ENCODE measurements at places on chromosomes 7 and 10. TPM values are rescaled to one million over a fixed set of nuclear protein-coding genes. Genes with fewer than 3 reads are reported as not detected.

- no peak for DNase-seq
Measured at GRCh38 chr7:26937939-26938623, 73.7 kb upstream of the SKAP2 start.

DNA sequence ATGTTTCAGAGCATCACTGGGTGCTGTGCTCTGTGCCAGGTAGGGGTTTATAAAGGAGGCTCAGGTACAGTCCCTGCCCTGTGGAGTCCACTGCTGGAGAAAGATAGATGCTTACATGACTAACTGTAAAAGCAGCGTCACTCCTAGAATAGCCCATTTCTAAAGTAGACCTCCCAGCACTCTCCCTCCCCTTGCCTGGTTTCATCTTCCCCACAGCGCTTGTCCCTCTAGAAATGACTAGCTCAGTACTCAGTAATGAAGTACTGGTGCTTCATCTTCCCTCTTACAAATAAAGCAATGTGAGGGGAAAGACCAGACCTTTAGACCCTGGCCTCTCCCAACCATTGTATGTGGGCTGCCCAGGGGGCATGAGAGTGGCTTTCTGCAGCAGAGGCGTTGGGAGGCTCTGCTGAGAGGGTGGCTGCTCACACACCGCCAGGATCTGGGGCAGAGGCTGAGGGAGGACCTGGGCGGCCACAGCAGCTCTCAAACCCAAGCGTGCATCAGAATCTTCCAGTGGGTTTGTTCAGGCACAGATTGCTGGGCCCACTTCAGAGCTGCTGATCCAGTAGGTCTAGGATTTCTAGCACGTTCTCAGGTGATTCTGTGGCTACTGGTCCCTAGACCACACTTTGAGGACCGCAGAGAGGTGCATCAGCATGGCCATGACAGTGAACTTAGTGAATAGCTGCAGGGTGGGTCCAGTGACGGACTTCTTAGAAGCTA, 110.3 kb upstream of the ANLN start:
- DNase-seq, result no peak

Gene EBLN1
- not detected for total RNA-seq

Gene CABCOCO1
- total RNA-seq, result not detected

DNA sequence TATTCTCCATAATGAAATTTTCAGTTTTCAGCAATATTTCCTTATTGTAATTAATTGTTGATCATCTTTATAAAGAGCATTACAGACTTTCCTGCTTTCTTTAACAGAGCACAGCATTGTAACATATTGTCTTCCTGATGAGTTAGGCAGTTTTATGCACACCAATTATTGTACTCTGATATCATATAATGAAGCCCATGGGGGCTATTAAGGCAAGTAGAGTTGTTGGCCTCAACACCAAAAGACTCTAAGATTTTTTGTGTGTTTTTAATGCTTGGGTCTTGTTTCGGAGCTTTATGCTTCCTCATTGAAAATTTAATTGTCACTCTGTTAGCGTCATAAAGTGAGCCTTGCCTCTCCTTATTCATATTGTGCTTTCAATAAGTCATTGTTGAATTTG, 49.2 kb upstream of the ARID5B start:
- DNase-seq, result no peak

GRCh38 chr7:47666164-47666862, 84.4 kb upstream of the TNS3 start:
- DNase-seq, result no peak

Gene C10orf53
- 0.16 TPM for total RNA-seq

- no peak for DNase-seq
Measured at GRCh38 chr10:51487576-51487975, 211.8 kb downstream of the CSTF2T start.

Gene IGFBP1
- not detected for total RNA-seq

Gene TMEM213
- total RNA-seq, result not detected

DNA sequence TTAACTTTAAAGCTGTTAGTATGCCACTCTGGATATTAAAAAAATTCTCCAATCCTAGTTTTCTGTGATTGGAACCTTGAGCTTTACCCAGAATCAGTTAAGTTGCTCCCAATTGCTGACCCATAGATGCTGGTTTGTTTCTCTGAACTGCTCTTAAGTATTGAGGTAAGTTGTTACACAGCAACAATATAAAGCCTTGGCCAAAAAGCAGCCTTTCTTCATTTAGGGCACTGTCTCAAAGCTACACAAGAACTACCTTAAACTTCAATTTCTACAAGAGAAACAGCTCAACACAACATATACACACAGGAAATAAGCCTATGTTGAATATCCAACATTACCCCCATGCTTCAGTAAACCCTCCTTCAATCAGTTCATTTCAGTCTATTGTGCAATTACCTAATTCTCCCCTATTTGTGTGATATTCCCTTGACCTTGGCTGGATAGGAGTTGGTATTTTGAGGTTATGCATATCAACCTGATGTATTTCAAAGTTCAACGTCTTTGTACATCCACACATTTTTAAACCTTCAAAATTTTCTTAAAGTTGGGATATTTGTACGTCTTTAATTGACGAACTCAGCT, 11.5 kb downstream of the HNRNPA2B1 start:
- no peak for DNase-seq

Gene GPR146
- 5.6 TPM for total RNA-seq

DNA sequence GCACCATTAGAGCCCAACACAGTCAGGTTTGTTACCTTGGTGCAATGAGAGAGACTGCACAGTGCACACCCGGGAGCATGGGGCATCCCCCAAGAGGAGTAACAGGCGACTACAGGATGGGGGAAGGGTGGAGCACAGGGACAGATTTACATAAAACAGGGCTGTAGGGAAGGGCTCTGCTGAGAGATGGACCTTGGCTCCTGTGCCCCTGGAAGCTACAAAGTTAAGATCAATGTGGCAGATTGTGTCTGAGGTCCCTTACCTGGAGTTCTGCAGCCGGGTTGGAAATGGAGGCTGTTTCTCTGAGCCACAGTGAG, 13.7 kb upstream of the SLC18A3 start:
- DNase-seq, result no peak

DNA sequence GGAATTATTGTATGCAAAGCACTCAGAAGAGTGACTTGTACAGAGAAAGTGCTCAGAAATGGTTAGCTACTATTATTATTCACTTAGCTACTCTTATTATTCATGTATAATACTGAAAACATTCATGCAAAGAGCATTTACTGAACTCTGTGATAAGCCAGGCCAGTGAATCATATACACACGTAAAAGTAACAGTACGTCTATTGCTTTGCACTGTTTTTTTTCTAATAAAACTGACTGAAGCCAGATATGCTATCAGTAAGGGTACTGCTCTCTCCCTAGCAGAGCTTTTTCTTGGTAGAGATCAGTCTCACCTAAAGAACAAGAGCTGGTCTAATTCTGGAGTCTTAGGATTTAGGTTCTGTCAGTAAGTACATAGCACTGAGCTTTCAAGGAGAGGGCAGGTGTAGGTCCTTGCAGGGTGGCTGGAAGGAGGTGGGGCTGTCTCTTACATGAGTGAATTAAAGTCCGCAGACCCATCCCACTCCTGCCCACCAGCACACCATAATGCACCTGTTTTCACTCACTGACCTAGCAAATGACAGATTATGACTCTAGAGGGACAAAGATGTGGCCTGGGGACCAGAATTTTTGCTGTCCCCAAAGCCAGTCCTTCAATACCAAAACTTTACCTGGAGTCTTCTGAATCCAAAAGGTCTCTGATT, 145.9 kb downstream of the ARID5B start:
- no peak for DNase-seq

- DNase-seq, result no peak
Measured at GRCh38 chr7:154996756-154997155, 6.2 kb downstream of the PAXIP1 start.

- no peak for DNase-seq
Measured at GRCh38 chr7:83796760-83797159, 147.8 kb upstream of the SEMA3E start.
